RPMI7951 (cell line): ENCODE measurements at places on chromosomes 1 and 21. TPM values are rescaled to one million over a fixed set of nuclear protein-coding genes. Genes with fewer than 3 reads are reported as not detected.

GRCh38 chr1:208967334-208967733 lies 616.2 kb upstream of the CAMK1G start:
- DNase-seq: no peak

DNA sequence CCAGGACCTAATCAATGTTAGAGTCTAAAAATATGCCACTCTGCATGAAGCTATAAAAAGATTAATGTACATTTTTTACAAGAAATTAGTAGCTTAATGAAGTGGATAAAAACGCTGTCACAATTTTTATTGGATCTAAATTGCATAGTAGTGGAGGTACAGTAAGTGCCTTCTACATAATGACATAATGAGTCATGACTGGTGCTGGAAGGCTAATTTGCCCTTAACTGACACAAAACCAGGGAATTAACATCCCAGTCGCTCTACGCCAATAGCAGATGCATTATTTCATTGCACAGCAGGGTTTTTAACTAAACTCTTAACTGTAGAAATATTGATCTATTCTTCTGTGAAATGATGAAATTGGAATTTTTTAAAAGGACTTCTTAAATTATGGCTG lies 33.3 kb downstream of the RRAGC start:
- DNase-seq: no peak

GRCh38 chr21:44988607-44989536 lies 49.0 kb downstream of the SLX9 start:
- DNase-seq: no peak

GRCh38 chr1:9838946-9839345 lies 15.2 kb upstream of the CLSTN1 start:
- no peak for DNase-seq

DNA sequence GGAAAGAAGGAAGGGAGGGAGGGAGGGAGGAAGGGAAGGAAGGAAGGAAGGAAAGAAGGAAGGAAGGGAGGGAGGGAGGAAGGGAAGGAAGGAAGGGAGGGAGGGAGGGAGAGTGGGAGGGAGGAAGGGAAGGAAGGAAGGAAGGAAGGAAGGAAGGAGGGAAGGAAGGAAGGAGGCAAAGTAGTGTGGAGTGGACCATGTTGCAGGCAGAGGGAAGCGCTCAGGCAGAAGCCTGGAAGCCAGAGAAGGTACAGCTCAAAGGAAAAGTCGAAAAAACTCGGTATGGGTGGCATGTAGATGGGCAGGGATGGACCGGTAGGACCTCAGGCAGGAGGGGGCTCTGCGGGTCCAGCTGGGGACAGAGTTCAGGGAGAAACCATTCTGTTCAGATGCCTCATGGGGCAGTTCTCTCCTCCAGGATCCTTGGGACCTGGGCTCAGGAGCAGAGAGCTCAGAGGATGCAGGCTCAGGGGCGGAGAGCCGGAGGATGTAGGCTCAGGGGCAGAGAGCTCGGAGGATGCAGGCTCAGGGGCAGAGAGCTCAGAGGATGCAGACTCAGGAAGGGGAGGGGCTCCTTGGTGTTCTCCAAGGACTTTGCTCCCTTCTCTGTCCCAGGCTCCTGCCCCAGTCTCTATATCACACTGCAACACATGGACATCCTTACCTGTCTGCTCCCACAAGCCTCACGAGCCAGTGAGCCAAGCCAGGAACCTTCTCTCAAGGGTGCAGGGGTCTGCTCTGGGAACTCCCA lies 13.6 kb upstream of the PADI3 start:
- no peak for DNase-seq

- DNase-seq: peak; percentile 72
Measured at GRCh38 chr1:9101510-9102146, 27.3 kb downstream of the GPR157 start.

DNA sequence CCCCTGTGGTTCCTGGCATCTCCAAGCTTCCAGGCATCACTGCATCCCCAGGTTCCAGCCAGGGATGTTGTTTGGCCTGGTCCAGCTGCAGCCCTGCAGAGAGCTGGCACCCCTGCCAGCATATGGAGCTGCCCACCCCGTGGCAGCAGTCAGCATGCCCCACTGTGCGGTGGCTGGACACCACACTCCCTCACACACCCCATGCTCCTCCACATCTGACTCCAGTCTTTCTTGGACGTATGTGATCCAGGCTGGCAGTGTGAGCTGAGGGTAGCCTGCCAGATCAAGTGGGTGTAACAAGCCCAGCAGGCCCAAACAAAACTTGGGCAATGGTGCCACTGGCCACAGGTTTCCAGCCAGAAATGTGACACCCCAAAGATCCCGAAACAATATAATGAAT lies 620.4 kb downstream of the RWDD3 start:
- DNase-seq: no peak

- peak; percentile 90 for DNase-seq
Measured at GRCh38 chr1:96365596-96366390, 355.8 kb upstream of the PTBP2 start.

- no peak for DNase-seq
Measured at GRCh38 chr1:192858456-192858855, 49.6 kb downstream of the RGS2 start.

DNA sequence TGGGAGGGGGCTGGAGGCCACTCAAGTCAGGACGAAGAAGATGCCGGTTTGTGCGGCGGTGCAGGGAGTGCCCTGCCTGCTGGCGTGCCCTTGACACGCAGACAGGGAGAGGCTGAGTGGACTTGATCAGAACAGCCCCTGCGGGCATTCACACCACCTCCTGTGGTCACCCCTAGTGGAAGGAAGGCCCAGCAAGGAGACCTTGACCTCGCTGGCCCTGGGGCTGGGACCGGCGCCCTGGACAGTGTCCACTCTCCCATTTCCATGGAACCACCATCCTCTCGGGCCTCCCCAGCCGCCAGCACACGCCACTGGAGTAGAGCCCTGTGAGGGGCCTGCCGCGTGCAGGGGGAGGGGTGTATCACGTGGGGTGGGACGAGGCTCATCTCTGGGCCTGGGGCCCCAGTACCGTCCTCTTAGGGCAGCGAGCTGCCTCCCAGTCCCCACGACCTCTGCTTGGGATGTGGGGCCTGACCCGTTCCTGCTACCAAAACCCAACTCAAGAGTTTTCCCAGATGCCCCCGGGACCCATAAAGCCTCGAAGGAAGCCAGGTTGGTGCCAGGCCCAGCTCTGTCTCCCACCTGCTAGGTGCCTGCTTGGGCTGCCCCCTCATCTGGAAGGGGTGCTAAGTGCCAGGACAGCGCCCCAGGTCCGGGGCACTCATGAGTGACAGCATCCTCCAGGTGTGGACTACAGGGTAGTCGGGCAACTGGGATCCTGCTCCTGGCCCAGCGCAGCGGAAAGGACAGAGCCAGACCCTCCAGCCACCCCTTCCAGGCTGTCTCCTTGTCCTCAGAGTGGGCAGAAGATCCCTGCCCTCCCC lies 62.8 kb downstream of the SLX9 start:
- no peak for DNase-seq

GRCh38 chr1:225857256-225857655 lies 24.9 kb downstream of the TMEM63A start:
- DNase-seq: no peak

- no peak for DNase-seq
Measured at GRCh38 chr1:94194079-94194865, 43.1 kb downstream of the ARHGAP29 start.

- DNase-seq: peak; percentile 79
Measured at GRCh38 chr1:27137544-27138075, 17.3 kb downstream of the SLC9A1 start.

DNA sequence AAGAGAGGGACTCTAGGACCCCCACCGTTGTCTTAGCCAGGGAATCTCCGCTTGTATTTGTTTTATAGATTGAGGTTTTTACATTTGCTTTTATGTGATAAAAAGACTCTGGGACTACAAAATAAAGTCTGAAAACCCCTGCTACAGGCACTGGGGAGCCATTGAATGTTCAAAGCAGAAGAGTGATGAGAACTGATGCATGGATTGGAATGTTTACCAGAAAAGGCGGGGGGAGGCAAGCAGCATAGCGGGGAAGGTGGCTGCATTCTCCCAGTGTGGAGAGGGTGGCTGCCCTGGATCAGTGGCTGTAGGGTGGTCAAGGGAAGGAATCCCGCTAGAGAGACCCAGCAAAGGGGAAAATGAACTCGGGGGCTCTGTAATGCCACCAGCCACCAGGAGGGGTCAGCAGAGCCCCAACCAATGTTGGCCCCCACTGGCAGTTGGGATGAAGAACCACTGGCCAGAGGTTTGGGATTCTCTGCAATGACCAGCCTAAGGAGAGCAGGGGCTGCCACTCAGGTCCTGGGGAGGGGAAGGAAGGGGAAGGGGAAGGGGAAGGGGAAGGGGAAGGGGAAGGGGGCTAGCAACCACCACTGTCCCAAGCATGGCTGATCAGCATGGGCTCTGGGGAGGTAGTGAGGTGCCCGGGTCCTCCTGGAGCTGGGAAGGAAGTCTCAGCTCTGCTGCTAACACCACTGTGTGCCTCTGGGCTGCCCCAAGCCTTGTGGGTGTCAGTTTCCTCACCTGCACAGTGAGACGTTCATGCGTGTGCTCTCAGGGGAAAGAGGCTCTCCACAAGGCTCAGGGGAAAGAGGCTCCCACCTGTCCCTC lies 19.2 kb upstream of the PEF1 start:
- peak; percentile 55 for DNase-seq

DNA sequence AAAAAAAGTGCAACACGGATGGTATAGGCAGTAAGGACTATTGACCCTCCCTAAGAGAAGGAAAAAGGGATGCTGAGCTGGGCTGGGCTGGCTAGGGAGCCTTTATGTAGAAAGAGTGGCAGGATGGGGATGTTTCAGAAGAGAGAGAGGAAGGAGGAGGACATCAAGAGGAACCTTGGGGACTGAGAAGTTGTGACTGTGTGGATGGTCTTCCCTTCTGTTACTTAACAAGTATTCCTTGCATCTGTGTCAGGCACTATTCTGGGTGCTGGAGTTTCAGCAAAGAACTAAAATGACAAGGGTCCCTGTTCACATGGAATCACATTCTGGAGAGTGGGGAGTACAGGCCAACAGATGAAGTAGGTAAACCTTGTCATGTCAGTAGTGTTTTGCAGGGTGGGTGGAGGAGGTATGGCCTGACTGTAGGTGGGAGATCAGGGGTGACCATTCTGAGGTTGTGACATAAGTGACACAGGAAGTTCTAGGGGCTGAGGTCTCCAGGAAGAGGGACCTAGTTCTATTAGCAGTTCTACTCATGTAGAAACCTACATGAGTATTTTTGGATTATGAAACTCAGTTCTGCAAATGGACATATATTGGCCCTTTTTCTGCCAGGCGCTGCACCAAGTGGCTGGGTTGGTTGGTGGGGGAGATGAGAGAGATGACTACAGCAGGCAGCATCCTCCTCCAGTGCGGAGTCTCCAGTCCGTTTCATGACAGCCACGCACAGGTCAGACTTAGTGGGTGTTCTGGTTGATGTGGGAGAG lies 53.8 kb downstream of the PRDM2 start:
- no peak for DNase-seq

DNA sequence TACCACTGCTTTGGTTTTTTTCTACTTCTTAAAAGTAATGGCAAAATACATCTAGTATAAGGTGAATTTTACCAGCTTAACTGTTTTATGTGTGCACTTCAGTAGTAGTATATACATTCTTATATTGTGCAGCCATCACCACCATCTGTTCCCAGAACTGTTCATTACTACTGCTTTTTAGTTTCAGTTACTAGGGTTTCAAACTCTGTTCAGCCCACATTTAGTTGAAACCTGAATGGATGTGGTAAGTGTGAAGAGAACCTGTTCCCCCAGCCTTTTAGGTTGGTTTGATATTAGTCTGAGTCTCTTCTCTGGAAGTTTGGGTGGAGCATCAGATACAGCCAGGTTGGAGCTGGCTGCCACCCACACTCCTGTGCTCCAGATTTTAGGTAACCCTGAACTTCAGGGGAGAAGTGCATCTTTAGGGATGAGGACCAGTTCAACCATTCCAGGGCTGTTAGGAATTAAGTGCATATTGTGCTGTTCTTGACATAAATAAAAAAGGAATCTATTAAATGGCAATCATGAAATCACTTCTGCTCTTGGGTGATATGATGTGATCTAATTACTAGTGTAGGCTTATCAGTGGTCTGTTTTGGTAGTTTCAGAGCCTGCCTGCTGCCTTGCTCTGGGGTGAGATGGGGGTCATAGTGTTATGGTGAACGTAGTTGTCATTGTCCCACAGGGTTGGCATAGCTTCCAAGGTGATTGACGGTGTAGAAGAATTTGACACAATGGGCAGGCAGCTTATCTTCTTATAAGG lies 32.1 kb downstream of the URB2 start:
- no peak for DNase-seq

GRCh38 chr1:210294999-210295745 lies 33.5 kb upstream of the HHAT start:
- peak; percentile 93 for DNase-seq

- DNase-seq: no peak
Measured at GRCh38 chr1:86352086-86352485, 44.0 kb downstream of the ODF2L start.

GRCh38 chr1:66353257-66353656 lies 180.7 kb upstream of the SGIP1 start:
- no peak for DNase-seq

- DNase-seq: no peak
Measured at GRCh38 chr1:198907423-198907746, 268.5 kb downstream of the PTPRC start.

DNA sequence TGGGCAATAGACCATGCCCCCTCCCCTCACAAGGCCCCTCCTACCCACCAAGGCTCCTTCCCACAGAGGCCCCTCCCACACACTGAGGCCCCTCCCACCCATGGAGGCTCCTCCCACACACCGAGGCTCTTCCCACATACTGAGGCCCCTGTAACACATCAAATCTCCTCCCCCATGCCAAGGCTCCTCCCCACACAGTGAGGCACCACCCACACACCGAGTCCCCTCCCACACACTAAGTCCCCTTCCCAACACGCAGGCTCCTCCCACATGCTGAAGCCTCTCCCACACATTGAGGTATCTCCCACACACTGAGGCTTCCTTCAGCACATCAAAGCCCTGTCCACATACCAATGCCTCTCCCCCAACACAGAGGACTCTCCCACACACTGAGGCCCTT lies 391.8 kb downstream of the CAMTA1 start:
- DNase-seq: no peak

- no peak for DNase-seq
Measured at GRCh38 chr1:193451001-193451400, 264.6 kb upstream of the B3GALT2 start.

- no peak for DNase-seq
Measured at GRCh38 chr1:69195136-69195535, 372.6 kb upstream of the LRRC7 start.

DNA sequence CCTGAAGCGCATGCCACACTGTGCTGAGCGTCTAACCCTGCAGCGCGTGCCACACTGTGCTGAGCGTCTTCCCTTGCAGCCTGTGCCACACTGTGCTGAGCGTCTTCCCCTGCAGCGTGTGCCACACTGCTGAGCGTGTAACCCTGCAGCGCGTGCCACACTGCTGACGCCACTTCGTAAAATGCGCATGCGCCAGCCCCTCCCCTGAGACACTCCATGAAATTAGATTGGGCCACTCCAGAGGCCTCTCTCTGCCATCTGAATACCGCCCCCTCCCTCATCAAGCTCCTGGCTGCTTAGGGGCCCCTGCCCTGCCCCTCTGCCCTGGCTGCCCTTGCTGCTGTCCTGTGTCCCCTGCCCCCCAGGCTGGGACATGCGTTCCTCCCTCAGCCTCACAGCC lies 84.8 kb downstream of the POFUT2 start:
- no peak for DNase-seq

The TMEM53 gene
- 13.1 and 14.9 TPM in 2 replicates for total RNA-seq

The ALDH9A1 gene
- total RNA-seq: 126 and 144 TPM in 2 replicates

The TCHH gene
- total RNA-seq: under 0.01 TPM in 2 replicates

The RPE65 gene
- not detected in 2 replicates for total RNA-seq

The MYBPHL gene
- not detected in 2 replicates for total RNA-seq

The HOOK1 gene
- not detected in 2 replicates for total RNA-seq

The KRTAP10-9 gene
- total RNA-seq: not detected in 2 replicates

The LRRN2 gene
- total RNA-seq: not detected in 2 replicates

The OR2M3 gene
- total RNA-seq: not detected in 2 replicates

The GNAT2 gene
- 0.29 TPM in 1 of 2 replicates, not detected in the other for total RNA-seq

The INTS3 gene
- total RNA-seq: 18.4 and 20.4 TPM in 2 replicates
